ENCODE measurements at places on chromosomes 12 and 14.

DNA sequence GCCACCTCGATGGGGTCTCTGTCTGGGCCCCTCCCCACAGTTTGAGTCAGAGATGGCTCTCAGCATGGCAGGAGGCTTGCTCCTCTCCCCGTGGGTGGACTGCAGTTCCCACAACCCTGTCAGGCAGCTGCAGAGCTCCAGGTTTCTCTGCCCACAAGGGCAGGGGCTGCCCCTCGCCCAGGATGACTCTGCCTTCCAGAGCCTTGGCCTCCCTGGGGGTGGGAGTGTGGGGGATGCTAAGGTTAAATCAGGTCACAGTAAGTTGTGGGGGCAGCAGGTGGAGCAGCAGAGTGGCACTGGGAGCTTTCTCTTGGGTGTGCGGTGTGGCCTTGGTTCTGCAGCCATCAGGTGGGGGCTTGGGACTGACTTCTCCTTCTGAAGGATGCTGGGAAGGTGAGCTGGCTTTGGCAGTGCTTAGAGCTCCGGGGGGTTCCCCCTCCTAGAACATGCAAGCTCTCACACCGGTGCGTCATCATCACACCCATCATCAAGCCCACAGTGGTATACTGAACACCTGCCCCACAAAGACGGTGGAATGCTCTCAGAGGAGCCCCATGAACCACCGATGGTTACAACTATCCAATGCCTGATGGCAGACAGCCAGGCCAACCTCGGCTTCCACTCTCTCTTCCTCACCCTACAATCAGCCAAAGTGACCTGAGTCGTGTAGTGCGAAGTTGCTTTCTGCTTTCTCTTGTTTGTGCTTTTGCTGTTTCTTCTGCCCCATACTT lies 39.7 kb downstream of the ERH start:
- DNase-seq = peak; percentile 7

GRCh38 chr12:44034906-44035305 lies 199.0 kb downstream of the TMEM117 start:
- no peak for DNase-seq

DNA sequence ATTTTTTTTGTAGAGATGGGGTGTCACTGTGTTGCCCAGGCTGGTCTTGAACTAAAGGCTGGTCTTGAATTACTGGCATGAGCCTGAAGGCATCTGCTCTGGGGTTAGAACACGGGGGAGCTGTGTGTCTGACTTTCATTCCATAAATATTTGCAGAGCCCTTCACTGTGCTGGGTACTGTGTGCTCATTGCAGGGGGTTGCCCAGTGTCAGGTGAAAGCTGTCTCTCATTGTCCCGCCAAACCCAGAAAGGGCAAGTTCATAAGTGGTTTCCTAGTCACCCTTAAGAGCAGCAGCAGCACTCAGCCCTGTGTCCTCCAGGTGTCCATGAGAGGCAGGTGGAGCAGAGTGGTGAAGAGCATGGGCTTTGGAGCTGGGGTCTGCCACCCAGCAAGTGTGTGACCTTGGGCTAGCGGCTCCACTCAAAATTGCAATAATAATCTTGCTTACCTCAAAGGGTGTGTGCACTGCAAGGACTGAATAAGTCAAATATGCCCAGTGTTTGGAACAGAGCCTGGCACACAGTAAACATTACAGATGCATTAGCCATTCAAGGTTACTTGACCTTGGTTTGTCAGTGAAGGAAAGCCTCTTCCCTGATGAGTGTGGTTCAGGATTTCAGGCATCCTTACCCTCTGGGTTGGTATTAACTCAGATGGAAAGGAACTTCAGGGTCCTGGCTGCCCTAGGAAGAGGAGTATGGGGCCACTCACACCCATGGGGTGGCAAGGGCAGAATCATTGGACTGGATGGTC lies 4.4 kb upstream of the SMIM41 start:
- no peak for DNase-seq

- no peak for DNase-seq
These were observed 207.0 kb downstream of the RBM19 start for GRCh38 chr12:113759135-113759534.

GRCh38 chr14:40133463-40133862 lies 701.2 kb upstream of the FBXO33 start:
- no peak for DNase-seq

DNA sequence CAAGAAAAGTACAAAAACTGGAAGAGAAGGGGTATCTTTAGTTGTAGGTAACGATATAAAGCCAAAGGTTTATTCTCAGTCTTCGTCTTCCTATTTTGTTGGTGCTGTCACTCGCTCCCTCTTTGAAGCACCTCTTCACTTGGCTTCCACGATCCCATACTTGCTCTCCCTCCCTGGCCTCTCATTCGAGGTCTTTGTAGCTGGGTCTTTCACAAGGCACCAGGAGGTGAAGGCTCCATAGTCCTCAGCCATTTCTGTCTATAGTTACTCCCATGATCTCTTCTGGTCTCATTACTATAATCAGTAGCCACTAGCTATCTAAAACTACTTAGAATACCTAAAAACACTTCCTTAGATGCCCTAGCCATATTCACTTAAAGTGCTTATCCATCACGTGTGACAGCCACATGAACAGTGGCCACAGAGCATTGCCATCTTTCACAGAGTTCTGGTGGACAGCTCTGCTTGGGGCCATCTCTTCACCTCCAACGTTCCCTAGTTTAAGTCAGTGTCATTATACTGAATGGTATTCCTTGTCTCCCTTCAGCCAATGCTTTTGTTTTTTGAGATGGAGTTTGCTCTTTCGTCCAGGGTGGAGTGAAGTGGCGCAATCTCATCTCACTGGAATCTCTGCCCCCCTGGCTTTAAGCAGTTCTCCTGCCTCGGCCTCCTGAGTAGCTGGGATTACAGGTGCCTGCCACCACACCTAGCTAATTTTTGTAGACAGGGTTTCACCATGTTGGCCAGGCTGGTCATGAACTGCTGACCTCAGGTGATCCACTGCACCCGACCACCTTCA lies 57.1 kb downstream of the ATP2A2 start:
- no peak for DNase-seq

DNA sequence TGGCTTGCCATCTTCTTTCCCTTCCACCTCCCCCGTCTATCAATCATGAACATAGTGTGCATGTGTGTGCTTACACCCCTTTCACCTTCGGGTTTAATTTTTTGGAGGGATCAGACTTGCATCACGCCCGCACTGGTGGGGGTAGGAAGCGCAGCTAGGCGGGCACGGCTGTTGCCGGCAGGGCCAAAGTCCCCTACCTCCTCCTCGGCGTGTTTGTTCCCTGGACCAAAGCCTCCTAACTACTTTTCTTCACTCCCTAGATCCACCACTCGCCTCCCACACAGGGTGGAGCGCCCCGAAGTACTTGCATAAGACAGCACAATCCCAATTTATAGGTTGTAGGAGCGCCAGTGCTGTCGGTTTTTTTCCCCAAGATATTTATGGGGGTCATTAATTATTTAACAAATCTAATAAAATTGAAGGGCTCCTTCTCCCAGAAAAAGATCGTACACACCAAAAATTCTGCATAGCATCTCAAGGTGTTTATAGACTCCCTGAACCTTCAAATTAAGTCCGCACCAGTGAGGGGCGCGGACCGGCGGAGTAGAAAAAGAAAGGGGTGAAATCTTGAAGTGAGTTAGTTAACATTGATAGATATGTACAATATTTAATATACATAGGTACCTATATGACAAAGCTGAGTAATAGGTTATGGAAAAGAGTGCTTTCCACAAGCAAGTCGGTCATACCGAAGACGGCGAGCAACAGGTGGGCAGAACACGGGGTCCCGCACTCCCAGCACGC lies 717 bp downstream of the PKP2 start:
- DNase-seq = no peak

GRCh38 chr12:47272412-47273190 lies 192.8 kb upstream of the AMIGO2 start:
- DNase-seq = no peak

DNA sequence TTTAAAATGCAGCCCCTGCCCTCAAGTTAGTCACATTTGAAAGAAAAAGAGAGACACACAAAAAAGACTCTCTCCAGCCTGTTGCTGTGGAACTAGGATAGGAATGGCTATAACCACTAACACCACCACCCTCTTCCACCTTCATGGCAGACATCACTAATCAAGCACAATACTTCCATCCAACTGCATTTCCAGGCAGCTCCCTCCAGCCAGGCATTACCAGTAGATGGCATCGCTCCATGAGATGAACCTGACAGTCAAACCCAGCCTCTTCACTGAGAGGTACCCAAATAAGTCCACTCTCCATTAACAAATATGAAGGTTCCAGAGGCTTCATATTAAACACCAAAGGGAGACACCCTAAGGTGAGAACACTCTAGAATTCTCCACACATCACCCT lies 24.4 kb downstream of the SLC8B1 start:
- no peak for DNase-seq

DNA sequence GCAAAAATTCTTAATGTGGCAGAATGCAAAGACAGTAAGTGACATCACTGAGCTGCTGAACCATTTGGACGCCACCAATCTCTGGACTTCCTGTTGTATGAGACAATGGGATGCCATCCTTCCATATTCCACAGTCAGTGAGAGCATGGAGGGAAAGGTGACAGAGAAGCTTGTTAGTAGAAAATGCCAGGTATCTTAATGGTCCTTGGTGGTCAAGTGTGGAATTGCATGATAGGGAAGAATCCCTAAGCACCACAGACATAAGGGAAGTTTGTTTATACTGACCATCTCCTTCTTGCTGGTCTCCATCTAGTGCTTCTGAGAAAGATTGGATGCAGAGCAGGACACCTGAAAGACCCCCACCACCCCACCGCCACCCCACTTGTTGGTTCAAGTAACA lies 1410.0 kb upstream of the TMEM132C start:
- no peak for DNase-seq

GRCh38 chr12:113244478-113244958 lies 23.3 kb downstream of the TPCN1 start:
- no peak for DNase-seq

DNA sequence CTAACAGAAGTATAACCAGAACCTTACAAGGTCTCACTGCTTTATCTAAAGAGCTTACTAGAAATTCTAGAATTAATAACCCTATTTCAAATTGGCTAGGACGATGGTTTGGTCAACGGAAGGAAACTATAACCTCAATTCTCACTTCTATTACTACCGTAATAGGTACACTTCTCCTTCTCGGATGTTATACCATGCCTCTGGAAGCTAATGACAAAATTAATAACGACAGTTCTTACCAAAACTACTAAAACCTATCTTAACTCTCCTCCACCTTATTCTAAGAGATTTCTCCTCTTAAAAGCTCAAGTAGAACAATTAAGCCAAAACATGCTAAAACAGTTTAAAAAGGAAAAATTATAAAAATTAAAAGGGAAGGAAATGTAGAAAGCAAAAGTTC lies 23.7 kb upstream of the UBC start:
- no peak for DNase-seq
